ENCODE measurements at places on chromosomes 11 and 22. TPM values are rescaled to one million over a fixed set of nuclear protein-coding genes. Genes with fewer than 3 reads are reported as not detected.

The CYP2D6 gene
- total RNA-seq: 0.09 TPM

The CEP126 gene
- total RNA-seq: 0.34 TPM

The EXT2 gene
- total RNA-seq: 149 TPM

The GLB1L2 gene
- total RNA-seq: 0.17 TPM

The CHRM1 gene
- not detected for total RNA-seq

The CCDC73 gene
- total RNA-seq: not detected

The HEPHL1 gene
- total RNA-seq: not detected

The NCR3LG1 gene
- total RNA-seq: 2.7 TPM

The LGR4 gene
- 1.9 TPM for total RNA-seq

The RIMBP3C gene
- 0.09 TPM for total RNA-seq

The SAA2 gene
- total RNA-seq: 2.0 TPM

The PLAAT4 gene
- total RNA-seq: 2.3 TPM

The MRGPRG gene
- total RNA-seq: not detected

The RHBDD3 gene
- 27.1 TPM for total RNA-seq

The SCN3B gene
- total RNA-seq: 4.9 TPM

The IGSF9B gene
- total RNA-seq: 0.17 TPM

The ATXN10 gene
- 127 TPM for total RNA-seq

The HPX gene
- 0.19 TPM for total RNA-seq

The DUSP8 gene
- total RNA-seq: 0.37 TPM

The PATE4 gene
- total RNA-seq: not detected

The SYNGR1 gene
- 1.0 TPM for total RNA-seq

The PRDX5 gene
- total RNA-seq: 129 TPM

The NUDT22 gene
- total RNA-seq: 44.6 TPM

The APLP2 gene
- total RNA-seq: 1,136 TPM

The KIRREL3 gene
- not detected for total RNA-seq

The CCDC89 gene
- not detected for total RNA-seq

The BLID gene
- not detected for total RNA-seq

The OR51Q1 gene
- not detected for total RNA-seq

The LYVE1 gene
- 64.6 TPM for total RNA-seq

The CDC42EP1 gene
- 22.6 TPM for total RNA-seq

The MOGAT2 gene
- not detected for total RNA-seq

The ARHGAP42 gene
- 6.0 TPM for total RNA-seq

The GSTT2 gene
- total RNA-seq: not detected

The CTTN gene
- 369 TPM for total RNA-seq

The GGT1 gene
- 2.6 TPM for total RNA-seq

The FAM180B gene
- not detected for total RNA-seq

The SLC22A9 gene
- total RNA-seq: not detected

The SMC1B gene
- not detected for total RNA-seq
